ENCODE measurements at places on chromosomes 13 and 19.

GRCh38 chr13:44397766-44398223 lies 24.2 kb downstream of the SERP2 start:
- peak; percentile 24 for DNase-seq

DNA sequence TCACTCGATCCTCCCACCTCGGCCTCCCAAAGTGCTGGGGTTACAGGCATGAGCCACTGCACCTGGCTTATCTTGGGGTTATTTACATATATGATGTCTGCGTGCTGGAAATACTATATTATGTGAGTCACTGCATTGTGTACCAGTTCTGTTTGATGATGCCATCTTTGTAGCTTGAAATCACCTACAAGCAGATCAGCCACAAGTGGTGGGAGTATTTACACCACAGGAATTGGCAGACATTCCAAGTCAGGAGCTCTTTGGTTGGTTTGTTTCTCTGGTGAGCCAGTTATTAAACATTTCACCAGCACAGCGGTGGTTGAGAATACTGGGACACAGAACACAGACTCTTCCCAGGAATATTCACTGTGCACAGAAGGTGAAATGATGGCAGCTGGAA lies 4.5 kb upstream of the TIMM44 start:
- no peak for DNase-seq

GRCh38 chr19:47125669-47125938 lies 5.0 kb upstream of the SAE1 start:
- no peak for DNase-seq

DNA sequence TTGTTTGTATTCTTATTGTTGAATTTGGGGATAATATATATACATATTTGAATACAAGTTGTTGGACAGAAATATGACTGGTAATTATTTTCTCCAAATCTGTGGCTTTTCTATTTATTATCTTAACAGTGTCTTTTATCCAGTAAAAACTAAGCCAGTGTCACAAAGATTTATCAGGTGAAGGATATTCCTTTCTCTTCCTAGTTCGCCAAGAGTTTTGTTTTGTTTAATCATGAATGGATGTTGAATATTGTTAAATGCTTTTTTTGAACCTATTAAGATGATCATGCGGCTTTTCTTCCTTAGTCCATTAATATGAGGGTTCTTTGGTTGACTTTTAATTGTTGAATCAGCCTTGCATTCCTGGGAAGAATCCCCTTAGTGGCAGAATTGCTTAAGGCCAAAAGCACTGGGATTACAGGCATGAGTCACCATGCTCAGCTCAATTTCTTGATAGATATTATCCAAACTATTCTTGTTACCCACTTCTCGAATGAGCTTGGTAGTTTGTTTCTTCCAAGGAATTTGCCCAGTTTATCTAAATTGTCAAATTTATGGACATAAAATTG lies 53.3 kb downstream of the TEX26 start:
- peak; percentile 75 for DNase-seq

Measured in fibroblast of skin of scalp (primary cell).